ELF-1 (cell line): ENCODE measurements at places on chromosomes 3 and 15.

DNA sequence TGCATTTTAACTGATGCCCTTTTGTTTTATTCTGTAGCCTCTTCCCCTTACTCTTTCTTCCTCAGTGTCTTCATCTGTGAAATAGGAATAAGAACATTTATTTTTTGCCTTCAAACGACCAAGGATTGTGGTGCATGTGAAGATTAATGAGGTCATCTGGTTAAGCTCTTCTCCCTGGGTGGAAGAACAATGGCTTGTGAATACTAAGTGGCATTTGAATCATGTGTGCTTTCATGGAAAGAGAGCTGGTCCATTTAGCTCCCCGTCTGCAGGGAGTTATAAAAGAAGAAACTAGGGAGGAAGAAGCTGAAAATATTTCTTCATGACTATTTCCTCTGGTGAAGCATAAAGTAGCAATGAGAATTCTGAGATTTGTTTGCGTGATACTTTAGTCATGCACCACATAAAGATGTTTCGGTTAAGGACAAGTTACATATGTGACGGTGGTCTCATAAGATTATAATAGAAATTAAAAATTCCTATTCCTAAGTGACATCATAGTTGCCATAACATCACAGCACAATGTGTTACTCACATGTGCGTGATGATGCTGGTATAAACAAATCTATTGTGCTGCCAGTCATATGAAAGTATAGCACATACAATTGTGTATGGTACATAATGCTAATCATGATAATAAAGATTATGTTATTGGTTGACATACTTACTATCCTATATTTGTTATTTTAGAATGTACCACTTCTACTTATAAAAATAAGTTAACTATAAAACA lies 374.3 kb downstream of the RBMS3 start:
- no peak for DNase-seq

- no peak for DNase-seq
These were observed 175.0 kb downstream of the PDZRN3 start for GRCh38 chr3:73449774-73450173.

DNA sequence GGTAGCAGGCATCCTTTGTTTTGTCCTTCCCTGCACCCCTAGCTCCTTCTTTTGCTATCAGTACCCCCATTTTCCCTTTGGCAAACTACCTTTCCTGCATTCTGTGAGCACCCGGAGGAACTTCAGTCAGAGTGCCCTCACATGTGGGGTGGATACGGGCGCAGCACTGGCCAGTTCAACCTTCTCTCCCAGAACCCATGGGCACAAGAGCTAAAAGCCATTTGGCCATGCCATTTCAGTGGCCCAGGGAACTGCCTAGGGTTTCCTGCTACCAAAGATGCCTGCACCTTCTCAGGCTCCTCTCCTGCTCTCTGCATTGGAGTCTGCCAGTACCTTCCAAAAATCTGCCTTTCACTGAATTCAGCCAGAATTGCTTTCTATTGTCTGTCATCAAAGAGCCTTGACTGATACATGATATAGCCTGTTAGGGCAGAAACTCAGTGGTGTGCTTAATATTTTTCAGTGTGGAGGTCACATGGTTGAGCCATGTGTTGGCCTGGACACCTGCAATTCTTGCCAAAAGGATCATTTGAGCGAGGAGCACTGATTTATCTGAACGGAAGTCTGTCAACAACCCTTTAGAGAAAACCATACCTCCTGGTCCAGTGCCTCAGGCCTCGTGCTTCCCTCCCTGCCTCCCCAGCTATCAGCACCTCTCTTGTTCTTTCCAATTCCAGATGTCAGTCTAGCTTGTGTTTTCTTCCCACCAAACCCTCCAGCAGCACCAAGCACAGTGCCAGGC lies 27.0 kb upstream of the HHATL start:
- DNase-seq: no peak

DNA sequence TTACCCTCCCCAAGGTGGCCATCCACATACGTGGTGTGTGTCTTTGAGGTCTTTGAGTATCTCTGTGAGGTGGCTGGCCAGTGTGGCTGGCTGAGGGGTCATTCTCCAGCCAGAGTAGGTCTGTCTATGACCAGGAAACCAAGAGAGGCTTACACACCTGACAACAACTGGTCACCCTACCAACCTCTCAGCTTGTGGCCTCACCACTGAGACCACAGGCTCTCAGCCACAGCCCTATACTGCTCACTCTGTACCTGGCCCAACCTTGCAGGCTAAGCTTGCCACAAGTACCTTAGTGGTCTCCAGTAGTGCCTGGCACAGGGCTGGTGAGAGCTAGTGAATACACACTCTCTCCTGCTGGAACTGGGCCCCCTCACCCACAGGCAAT lies 5.1 kb downstream of the HEMK1 start:
- DNase-seq: no peak

- DNase-seq: no peak
These were observed 2.9 kb upstream of the RASGRF1 start for GRCh38 chr15:79093352-79093935.

DNA sequence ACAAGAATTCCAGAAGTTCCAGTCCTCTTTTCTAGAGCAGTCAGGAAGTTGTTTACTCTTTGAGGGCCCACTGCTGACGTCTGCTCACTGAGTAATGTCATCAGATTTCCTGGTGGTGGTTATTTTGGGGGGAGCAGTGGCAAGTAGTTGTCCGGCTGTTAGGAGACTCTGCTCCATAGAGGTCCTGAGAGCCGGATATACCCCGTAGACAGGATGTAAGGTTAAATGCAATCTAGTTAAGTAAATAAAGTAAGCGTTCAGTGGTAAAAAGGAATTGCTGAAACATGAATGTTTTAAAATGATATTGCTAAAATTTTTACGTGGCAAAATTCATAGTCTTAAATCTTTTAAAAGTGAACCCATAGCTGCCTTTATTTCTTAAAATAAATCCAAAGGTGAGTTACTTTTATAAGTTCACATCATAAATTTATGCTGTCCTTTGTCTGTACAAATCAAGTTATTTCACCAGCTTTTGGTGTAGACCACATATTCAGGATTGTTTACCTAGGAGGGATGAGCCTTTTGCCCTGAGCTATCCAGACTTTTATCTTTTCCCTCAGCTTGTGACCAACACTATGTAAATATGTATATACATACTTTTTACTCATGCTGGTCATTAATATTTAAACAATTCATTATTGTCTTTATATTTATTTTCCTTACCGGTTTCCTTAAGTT lies 65.8 kb downstream of the PDE8A start:
- no peak for DNase-seq

DNA sequence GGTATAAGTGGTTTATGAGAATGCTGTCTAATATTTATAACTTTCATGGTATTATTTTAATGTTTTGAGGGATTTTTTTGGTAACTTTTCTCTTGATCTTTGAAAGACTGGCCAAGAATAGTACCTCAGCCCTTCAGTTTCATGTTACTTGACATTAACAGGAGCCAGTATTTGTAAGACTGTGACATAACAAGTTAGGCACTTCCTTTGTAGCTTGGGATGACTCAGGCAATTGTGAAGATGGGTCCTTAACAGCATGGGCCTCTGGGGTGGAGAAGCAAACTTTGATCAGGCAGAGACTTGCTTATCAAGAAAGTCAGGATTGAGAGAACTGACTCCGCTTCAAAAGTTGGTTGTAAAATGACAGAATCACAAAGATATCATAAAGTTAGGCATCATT lies 9.5 kb downstream of the LRRC49 start:
- DNase-seq: peak; percentile 32

GRCh38 chr3:58418227-58418626 lies 15.4 kb downstream of the PDHB start:
- no peak for DNase-seq

GRCh38 chr15:99413955-99414754 lies 151.6 kb upstream of the MEF2A start:
- no peak for DNase-seq

DNA sequence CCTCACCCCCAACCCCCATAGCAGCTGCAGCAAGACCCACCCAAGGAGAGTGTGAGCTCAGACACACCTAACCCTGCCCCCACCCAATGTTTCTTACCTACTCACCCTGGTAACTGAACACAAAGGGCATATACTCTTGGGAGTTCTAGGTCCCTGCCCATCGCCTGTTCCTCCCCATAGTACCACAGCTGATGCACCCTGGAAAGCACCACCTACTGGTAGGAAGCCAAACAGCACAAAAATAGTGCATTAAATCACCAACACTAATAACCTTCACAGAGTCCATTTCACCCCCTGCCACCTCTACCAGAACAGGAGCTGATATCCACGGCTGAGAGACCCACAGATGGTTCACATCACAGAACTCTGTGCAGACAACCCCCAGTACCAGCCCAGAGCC lies 245.2 kb downstream of the EFHB start:
- peak; percentile 32 for DNase-seq

DNA sequence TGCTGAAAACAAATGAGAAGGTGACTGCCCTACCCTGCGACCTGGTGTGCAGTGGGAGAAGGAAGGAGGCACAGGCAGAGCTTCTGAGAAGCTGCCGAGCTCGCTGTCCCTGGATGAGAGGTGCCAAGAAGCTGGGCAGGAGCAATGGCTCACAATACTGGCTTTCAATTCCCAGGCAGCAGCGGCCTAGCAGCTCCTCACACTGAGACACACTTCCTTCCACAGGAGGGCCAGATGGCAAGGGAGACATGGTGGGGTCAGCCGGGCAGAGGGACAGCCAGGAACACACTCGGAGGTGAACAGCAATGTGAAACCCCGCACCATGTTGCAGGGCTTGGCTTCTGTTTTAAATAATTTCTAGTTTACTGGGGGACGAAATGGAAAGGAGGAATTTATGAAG lies 314.6 kb downstream of the EPHB1 start:
- no peak for DNase-seq

DNA sequence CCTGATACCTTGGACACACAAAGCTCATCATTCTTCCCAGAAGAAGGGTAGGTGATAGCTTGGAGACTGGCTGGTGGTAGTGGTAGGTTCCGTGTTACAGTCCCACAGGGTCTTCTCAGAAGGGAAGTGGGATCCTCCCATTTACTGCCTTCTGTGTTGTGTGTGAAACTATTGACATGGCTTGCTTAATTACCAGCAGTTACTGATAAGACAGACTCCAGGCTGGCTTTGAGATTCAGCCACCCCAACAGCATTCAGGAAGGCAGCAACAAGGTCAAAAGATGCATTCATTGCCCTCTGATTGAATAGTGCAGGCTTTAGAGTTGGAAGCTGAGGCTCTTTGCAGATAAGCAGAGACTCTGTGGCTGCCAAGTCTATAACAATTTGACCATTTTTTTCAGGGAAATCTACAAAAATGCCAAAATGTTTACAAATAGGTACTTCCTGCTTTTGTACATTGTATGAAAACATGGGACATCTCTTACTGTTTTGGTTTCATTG lies 7.7 kb downstream of the ARNT2 start:
- DNase-seq: no peak

DNA sequence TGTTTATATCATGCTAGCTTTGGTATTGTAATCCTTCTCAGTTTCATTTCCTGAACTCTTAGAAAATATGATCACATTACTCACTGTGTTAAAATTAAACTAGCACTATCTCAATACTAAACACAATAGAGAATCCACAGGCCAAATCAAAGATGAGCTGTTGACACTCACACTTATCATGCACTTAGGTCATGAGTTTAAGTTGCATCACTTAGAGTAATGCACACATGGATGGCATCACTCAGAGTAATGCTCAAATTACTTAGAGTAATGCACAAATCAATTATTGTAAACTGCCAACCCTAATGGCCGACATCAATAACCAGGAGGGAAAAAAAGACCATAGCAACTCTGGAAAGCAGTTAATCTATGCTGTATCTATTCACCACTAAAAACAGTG lies 40.0 kb upstream of the MCF2L2 start:
- no peak for DNase-seq

GRCh38 chr3:46848271-46849044 lies 14.8 kb downstream of the MYL3 start:
- DNase-seq: peak; percentile 95

- DNase-seq: peak; percentile 32
These were observed 783.3 kb upstream of the ARRDC4 start for GRCh38 chr15:97177151-97177577.

DNA sequence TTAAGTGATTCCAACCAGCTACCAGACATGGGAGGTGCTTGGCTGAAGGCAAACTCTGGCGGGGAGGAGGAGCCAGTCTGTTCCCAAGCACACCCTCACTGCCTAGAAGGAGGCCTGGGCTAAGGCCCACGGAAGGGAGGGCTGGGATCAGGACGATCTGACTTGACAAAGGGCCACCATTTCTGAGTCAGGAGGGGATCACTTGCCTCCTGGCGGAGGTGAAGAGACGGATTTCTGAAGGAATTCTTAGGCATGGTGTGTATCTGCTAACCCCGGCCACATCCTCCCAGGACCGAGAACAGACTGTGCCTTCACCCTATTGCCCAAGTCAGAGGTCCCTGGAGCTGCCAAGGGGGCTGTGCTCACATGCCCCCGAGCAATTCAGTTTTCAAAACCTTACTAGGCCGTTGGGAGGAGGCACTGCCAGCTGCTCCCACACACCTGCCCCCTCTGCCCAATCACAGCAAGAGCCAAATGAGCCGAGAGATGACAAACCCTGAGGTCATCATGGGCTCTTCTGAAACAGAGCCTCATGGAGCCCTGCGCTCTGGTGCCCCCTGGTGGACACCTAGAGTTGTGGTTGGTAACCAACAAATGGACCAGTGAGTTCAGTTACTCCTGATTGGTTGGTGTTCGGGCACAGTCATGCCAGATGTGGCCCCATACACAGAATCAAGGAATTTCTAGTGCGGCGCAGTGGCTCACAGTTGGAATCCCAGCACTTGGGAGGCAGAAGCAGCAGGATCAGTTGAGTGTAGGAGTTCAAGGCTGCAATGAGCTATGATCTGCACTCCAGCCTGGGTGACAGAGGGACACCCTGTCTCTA lies 6.5 kb upstream of the TNK2 start:
- peak; percentile 97 for DNase-seq

DNA sequence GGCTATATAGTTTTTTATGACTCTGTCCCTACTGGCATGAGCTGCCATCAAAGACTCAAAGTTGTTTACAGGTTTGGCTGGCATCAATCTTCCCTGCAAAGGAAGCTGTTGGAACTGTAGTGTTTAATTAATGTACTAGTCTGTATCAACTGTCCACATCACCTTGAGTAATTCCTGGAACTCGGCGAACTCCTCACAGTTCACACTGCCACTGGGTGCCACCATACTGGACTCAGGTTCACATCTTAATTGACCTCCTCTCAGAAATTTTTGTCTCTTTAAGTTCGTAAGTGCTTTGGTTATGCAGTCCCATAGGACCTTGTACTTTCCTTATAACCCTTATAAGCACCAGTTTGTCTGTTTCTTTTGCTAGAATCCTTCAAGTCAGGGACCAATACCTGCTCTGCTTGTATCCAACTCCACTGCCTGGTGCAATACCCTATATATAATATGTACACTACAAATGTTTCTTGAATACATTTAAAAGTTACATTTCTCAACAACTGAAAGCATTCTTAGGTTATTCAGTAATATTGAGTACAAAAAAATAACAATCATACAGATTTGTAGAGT lies 3.2 kb downstream of the HIGD1A start:
- DNase-seq: no peak
